Natural killer cell treated with Interleukin-12 subunit alpha and Interleukin-12 subunit beta and Interleukin-15 and Interleukin-18, amount 100 ng/mL, for 72 hours (primary cell): ENCODE measurements at places on chromosomes 4 and X. TPM values are rescaled to one million over a fixed set of nuclear protein-coding genes. Genes with fewer than 3 reads are reported as not detected.

The PDE6B gene
- total RNA-seq, result 14.1 TPM

The UGT2B15 gene
- total RNA-seq, result not detected

The UBE2K gene
- 89.7 TPM for total RNA-seq

The RHOH gene
- 169 TPM for total RNA-seq

The VGLL1 gene
- not detected for total RNA-seq

DNA sequence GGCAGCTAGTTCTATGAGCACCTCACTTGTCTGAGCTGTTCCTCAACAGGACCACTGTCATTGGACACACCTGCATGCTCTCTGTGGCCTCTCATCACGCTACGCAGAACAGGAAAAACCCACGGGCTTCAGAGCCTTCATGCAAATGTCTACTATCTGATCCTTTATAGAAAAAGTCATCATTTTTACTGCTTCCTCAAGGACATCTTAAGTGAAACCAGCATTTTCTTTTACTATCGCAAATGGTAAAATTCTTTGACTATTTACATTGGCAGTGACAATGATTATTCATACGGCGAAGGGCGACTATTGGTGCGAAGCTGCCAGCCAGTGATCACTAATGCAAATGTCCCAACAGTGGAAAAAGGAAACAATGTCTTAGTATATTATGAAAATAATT lies 147.0 kb downstream of the AFAP1 start:
- DNase-seq, result no peak
- H3K27ac ChIP-seq, result no peak overlapping the region
- no peaks in the 10 kb centered on the region for H3K27me3 ChIP-seq
- H3K4me1 ChIP-seq, result no peaks in the 10 kb centered on the region
- peaks cover 3% of the 10 kb centered on the region for H3K36me3 ChIP-seq

- no peaks in the 10 kb centered on the region for H3K4me1 ChIP-seq
- no peak within 1 kb of the TSS for H3K4me3 ChIP-seq
- no peaks in the 10 kb centered on the region for H3K36me3 ChIP-seq
- no peak within 1 kb of the TSS for H3K27ac ChIP-seq
Observed at GRCh38 chrX:101290957-101291603, at the start of gene TAF7L. TAF7L (minus strand) TSS chrX:101291334; CDS start chrX:101287543, 3,791 bp downstream.

GRCh38 chr4:129136433-129136832 lies 40.5 kb downstream of the C4orf33 start:
- no peak overlapping the region for H3K4me3 ChIP-seq
- H3K4me1 ChIP-seq, result no peaks in the 10 kb centered on the region
- peaks cover 4% of the 10 kb centered on the region for H3K36me3 ChIP-seq
- H3K27me3 ChIP-seq, result no peaks in the 10 kb centered on the region
- no peak for DNase-seq

- H3K27me3 ChIP-seq, result no peaks in the 10 kb centered on the region
- DNase-seq, result no peak
- H3K4me3 ChIP-seq, result no peak overlapping the region
- no peak overlapping the region for H3K27ac ChIP-seq
Observed at GRCh38 chr4:20272411-20272872, 20.7 kb downstream of the SLIT2 start.

DNA sequence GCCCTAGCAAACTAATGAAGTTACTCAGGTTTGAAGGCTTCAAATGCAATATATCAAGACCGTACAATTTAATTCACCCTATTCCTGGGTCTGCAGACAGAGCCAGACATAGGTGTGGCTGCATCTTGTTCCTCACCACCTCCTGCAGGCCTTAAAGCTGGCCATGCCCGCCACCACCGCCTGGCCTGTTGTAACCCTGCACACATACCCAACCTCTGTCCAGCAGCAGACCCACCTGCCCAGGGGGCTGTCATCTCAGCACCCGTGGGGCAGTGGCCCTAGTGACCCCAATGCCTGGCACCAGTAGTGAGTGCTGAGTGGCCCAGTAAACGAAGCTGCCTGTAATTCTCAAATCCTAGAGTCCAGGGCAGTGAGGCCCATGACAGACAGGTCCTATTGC lies 40.7 kb downstream of the ZBTB49 start:
- H3K27ac ChIP-seq, result no peak overlapping the region
- H3K4me3 ChIP-seq, result no peak overlapping the region
- no peaks in the 10 kb centered on the region for H3K27me3 ChIP-seq
- H3K36me3 ChIP-seq, result no peaks in the 10 kb centered on the region
- no peaks in the 10 kb centered on the region for H3K4me1 ChIP-seq

DNA sequence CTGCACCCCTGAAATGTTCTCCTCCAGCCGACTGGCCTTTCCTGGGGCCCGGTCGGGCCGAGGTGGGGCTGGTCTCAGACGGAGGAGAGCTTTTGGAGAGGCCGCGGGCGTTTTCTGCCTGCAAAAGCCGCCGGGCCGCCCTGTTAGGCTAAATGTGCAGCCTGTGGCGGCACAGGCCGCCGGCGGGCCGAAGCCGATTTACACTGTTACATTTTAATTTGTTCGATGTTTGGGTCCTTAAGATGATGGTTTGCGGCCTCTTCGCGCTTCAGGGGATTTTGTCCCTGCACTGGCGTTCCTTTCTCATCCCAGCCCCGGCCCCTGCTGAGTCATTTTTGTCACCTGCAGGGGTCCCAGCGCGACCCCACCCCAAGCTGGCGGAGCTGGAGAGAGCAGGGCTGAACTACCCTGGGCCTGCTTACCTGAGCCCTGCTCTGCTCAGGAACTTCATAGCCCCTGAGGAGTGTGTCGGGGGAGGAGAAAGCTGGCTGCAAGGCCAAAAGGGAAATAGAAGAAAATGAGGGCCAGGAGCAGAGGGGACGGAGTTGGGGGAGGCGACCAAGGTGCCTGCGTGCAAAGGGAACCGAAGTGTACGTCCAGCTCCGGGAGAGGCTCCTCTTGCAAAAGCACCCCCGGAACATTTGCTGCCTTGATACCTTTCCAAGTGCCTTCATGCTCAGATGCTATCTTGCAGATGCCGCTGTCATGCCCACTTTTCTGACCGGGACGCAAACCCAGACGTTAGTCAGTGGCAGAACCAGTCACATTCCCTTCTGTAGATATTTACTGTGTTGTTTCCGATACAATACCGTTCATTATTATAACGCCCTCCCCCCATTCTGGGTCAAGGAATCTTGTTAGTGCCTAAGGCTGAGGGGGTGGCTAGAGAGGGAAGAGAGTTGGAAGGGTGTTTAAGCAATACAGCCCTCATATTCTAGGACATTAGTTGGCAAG lies 977 bp upstream of the RBBP7 start:
- peaks cover 17% of the 10 kb centered on the region for H3K4me1 ChIP-seq
- peak overlapping the region; percentile 85 for H3K4me3 ChIP-seq
- H3K36me3 ChIP-seq, result peaks cover 9% of the 10 kb centered on the region
- H3K27me3 ChIP-seq, result no peaks in the 10 kb centered on the region
- no peak for DNase-seq

DNA sequence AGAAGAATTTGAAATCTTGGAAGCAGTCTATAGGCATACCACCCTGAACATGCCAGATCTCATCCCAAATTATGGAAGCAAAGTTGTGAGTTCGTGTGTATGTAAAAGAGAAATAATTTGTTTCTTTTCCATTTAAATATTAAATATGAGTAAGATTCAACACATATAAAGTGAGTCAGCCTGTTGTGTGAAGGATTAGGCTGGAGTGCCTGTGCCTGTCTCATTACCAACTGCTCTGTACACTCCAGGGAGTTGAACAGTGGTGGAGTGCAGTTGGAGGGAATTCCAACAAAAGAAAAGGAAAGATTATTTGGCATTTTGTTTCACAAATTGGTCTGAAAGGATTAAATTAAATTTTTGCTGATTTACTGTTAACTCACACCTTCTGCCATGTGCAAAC lies 435.6 kb downstream of the FAT4 start:
- no peaks in the 10 kb centered on the region for H3K4me1 ChIP-seq
- H3K36me3 ChIP-seq, result no peaks in the 10 kb centered on the region
- H3K4me3 ChIP-seq, result no peak overlapping the region
- no peak overlapping the region for H3K27ac ChIP-seq
- no peak for DNase-seq

- no peak overlapping the region for H3K27ac ChIP-seq
- peaks cover 9% of the 10 kb centered on the region for H3K27me3 ChIP-seq
- no peak overlapping the region for H3K4me3 ChIP-seq
- H3K36me3 ChIP-seq, result peaks cover 21% of the 10 kb centered on the region
- DNase-seq, result no peak
- H3K4me1 ChIP-seq, result peaks cover 40% of the 10 kb centered on the region
Observed at GRCh38 chr4:26368685-26369084, 47.9 kb downstream of the RBPJ start.

GRCh38 chr4:108763226-108763593 lies 357 bp upstream of the ETNPPL start:
- H3K27me3 ChIP-seq, result peaks cover 19% of the 10 kb centered on the region
- no peak overlapping the region for H3K27ac ChIP-seq
- H3K36me3 ChIP-seq, result peaks cover 4% of the 10 kb centered on the region
- H3K4me3 ChIP-seq, result peak overlapping the region; percentile 81
